ENCODE measurements at places on chromosomes 12 and 14.

GRCh38 chr12:87094356-87094755 lies 838.2 kb upstream of the MGAT4C start:
- DNase-seq, result no peak

DNA sequence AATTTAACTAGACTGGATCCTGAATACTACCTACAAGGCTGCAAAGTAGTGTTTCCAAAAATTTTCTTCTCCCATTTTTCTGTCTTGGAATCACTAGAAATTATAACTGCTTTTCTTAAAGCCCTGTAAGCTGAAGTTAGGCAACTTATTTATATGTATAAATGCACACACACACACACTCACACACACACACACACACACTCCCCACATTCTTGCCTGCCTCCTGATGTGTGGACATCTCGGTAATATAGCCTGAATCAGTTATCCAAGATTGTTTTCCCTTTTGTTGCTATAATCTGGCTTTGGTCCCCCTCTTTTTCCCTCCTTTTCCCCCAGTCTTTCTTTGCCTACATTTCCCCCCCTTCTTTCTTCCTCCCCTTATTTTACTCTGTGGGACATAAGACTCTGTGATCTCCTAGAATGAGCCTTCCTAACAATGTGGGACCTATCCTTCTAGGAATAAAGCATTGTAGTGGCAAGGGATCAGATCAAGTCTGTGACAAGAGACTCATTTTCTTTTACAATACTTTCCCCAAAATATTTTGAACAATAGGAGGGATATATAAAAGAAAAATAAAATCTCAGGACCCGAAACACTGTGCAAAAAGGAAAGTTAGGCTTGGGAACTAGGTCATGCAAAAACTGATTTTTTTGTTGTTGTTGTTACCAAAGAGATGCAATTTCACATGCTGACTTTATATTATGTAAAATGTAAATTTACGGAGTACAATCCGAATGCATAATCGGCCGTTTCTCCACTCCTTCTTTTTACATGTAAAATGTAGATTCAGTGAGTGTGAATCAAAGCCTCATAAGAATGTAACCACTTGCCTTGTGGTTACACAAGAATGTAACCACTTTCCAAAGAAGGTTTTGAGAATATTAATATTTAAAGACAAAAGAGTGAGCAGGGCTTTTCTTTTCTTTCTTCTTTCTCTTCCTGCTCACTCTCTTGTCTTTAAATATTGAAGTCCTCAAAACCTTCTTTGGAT lies 26.3 kb upstream of the CD69 start:
- DNase-seq, result no peak

- no peak for DNase-seq
These were observed 10.9 kb downstream of the NOC4L start for GRCh38 chr12:132154941-132155770.

GRCh38 chr14:68094752-68095151 lies 275.2 kb downstream of the RAD51B start:
- no peak for DNase-seq

DNA sequence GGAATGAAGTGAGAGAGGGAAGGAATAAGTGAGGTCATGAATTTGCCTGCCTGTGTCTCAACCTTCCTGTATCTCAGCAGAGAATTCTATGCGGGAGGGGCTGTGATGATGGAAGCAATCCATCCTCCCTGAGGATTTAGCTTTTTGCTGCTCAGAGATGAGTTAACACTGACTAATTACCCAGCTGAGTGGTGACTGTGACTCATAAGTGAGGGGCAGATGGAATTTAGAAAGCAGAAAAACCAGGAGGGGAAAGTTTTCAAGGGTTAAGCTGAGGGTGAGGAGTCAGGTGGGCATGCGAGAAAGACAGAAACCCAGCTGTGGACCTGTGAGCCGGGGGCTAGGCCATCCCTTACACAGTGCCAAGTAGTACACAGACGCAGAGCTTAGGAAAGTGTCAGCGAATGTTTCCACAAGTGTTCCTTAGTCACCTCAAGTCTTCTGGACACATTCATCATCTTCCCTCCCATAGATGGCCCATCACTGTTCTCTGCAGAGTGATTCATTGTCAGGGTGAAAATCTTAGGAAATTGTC lies 277.9 kb downstream of the IPO8 start:
- no peak for DNase-seq

DNA sequence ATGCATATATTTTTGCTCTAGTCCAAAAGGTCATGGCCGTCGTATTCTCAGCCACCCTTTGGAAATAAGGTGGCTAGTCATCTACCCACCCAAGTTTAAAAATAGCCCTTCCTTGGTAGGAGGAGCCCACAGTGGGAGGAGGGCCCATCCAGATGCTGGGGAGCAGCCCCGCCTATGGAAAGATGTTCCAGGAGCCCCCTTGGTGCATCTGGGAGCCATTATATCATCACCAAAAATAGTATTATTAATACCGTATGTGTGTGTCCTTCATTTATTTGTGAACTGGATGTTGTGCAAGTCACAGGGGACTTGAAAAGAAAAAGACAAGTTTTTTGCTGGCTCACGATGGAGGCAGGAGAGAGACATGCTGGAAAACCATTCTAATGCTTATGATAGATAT lies 34.0 kb downstream of the EMP1 start:
- DNase-seq, result no peak

GRCh38 chr14:100500128-100500527 lies 87.1 kb downstream of the BEGAIN start:
- no peak for DNase-seq

GRCh38 chr12:58310368-58310767 lies 369.0 kb downstream of the ATP23 start:
- DNase-seq, result no peak

- DNase-seq, result no peak
These were observed 56.5 kb upstream of the CDKL1 start for GRCh38 chr14:50452979-50453705.

Measured in bone marrow (tissue), 2 donors.